Activated naive CD8-positive, alpha-beta T cell treated with anti-CD3 and anti-CD28 coated beads for 36 hours (primary cell): ENCODE measurements at places on chromosomes 16 and 17. TPM values are rescaled to one million over a fixed set of nuclear protein-coding genes. Genes with fewer than 3 reads are reported as not detected.

DNA sequence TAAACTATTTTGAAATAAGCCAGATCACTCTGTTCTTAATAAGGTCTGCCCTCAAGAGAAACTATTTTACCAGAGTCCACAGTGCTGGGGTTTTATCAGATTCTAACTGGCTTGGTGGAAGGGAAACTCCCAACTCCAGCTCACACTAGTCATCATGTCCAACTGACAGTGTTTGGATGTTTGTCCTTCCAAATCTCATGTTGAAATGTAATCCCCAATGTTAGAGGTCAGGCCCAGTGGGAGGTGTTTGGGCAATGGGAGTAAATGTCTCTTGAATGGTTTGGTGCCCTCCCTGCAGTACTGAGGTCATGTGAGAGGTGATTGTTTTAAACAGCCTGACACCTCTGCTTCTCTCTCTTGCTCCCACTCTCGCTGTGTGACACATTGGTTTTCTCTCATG lies 1301.0 kb upstream of the CDH8 start:
- DNase-seq, result no peak

TERB1 gene
- not detected for total RNA-seq

EVI2A gene
- total RNA-seq, result 42.7 TPM

DNA sequence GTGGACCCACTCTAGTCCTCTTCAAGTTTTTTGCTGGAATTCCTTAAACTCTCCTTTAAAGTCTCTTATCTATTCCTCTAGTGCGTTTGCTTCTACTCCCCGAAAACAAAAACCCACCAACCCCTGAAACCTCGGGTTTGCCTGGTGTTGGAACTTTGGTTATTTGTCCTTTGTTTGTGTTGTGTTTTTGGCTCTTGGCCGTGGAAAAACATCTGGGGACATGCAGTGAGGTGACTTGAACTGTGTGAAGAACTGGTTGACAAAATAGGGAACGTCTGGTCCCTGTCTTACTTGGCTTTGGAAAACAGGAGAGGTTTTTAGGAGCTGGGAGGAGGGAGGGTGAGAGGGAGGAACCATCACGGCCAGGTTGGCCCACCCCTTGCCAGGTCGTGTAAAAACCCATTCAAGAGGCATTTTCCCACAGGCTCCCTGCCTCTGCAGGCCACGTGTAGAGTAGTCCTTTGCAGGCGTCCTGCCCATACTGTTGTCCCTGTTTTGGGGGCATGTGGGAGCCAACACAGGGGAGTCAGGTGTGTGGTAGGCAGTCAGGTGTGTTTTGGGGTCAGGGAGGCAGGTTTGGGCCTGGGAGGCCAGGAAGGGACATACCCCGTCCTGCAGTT lies 169.3 kb downstream of the RAB11FIP4 start:
- DNase-seq, result no peak

SYNGR3 gene
- total RNA-seq, result 3.5 TPM

DDX28 gene
- 32.0 TPM for total RNA-seq

ALDH3A1 gene
- 0.47 TPM for total RNA-seq

DRG2 gene
- total RNA-seq, result 52.4 TPM

GRCh38 chr16:49647673-49648072 lies 208.2 kb downstream of the ZNF423 start:
- DNase-seq, result no peak

HOXB3 gene
- 1.4 TPM for total RNA-seq

GRCh38 chr17:47735536-47736011 lies 2.5 kb downstream of the TBX21 start:
- peak; percentile 38 for DNase-seq

KREMEN2 gene
- total RNA-seq, result not detected
